Myocyte (in vitro differentiated cells): ENCODE measurements at places on chromosomes 11 and 22.

DNA sequence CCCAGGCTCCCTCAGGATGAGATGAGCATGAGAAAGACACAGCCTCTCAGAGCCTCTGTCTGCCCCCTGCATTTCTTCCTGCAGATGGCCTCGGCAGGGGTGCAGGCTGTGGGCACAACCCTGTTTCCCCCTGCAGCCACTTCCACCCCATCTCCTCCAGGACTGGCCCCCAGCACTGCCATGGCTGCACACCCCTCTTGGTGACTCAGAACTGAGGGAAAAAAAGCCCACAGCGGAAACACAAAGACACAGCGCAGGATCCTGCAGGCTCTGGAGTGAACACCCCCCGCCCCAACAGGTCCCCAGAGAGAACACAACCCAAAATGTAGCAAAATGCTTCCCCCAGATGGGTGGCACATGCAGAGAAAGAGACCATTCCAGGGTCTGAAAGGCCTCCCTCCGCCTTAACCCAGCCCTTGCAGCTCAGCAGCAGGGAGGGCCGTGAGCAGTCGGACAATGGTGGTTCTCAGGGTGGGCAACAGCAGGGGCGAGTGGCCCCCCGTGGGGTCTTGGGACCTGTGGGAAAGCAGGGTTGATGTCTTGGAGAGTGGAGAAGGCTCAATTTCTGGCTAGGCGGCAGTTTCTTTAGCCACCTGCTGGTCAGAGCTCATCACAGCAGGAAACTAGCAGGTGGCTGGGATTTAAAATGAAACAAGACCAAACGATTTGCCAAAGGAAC lies 8.0 kb downstream of the TUBGCP6 start:
- peak; percentile 45 for DNase-seq

GRCh38 chr11:123020968-123021367 lies 39.3 kb upstream of the BSX start:
- peak; percentile 41 for DNase-seq

- DNase-seq: no peak
Observed at GRCh38 chr11:117822074-117823033, 2.2 kb downstream of the FXYD2 start.

- no peak for DNase-seq
Observed at GRCh38 chr22:49514641-49515040, 313.0 kb downstream of the BRD1 start.

DNA sequence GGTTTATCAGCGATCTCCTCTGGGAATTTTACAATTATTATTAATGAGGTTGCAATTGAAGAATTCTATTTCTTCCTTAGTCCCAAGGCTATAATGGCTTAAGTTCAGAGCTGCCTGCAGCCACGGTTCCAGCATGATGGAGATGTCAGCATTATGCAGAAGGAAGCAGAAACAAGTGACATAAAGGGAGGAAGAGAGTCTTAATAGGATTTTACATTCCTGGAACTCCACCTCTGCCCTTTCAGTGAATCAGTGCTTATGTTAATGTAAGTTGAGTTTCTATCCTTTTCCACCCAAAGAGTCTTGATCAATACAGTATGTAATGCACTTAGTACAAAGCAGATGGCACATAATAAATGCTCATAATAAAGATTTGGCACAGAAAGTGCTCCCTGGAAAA lies 11.6 kb upstream of the NRGN start:
- no peak for DNase-seq

- DNase-seq: no peak
Observed at GRCh38 chr11:121452609-121453150, at the start of gene SORL1-AS1. Gene SORL1-AS1 (minus strand): TSS chr11:121452967.

GRCh38 chr11:1893581-1894359 lies 2.1 kb upstream of the PRR33 start:
- DNase-seq: no peak

DNA sequence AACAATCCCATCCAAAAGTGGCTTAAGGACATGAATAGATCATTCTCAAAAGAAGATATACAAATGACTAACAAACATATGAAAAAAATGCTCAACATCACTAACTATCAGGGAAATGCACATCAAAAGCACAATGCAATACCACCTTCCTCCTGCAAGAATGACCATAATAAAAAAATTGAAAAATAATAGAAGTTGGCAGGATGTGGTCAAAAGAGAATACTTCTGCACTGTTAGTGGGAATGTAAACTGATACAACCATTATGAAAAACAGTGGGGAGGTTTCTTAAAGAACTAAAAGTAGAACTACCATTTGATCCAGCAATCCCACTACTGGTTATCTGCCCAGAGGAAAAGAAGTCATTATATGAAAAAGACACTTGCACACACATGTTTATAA lies 77.7 kb upstream of the SC5D start:
- peak; percentile 18 for DNase-seq

- peak; percentile 5 for DNase-seq
Observed at GRCh38 chr22:49650336-49651241, 177.1 kb downstream of the BRD1 start.

GRCh38 chr22:37476389-37477329 lies 9.5 kb downstream of the MFNG start:
- DNase-seq: no peak

DNA sequence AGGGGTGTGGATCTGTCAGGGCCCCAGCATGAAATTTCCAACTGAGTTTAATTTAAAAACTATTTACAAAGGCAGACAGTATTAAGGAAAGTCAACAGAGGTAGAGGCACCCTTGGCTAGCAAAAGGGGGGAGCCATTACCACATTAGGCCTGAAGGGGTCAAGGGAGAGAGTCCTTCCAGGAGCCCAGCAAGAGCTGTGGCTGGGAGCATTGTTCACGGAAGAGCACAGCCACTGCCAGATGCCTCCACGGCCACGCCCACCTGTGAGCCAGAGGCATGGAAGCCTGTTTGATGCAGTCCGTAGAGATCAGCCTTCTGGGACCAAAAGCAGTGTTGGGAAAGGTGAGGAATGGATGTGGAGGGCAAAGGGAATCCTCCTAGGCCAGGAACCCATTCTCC lies 102.6 kb downstream of the GALNT18 start:
- DNase-seq: no peak

- no peak for DNase-seq
Observed at GRCh38 chr11:80515097-80515496, 1074.3 kb upstream of the TENM4 start.

- DNase-seq: no peak
Observed at GRCh38 chr22:25358421-25359170, 139.2 kb downstream of the CRYBB2 start.

DNA sequence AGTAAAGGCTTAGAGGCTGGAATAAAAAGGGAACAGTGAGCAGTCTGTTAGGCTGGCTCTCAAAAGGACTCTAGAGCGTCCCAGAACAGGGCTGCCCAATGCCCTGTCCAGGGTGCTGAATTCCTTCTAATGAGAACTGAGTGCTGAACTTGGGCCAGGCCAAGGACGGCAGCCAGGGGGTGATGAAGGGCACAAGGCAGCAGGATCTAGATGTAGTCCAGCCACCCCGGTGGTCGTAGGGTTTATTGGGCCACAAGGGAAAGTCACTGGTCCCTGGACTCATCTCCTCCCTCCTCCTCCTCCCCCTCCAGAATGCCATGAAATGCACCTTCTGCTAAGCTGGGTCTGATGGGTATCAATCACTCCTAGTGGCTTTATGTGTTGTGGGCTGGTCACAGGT lies 19.2 kb downstream of the NPTXR start:
- DNase-seq: peak; percentile 94

DNA sequence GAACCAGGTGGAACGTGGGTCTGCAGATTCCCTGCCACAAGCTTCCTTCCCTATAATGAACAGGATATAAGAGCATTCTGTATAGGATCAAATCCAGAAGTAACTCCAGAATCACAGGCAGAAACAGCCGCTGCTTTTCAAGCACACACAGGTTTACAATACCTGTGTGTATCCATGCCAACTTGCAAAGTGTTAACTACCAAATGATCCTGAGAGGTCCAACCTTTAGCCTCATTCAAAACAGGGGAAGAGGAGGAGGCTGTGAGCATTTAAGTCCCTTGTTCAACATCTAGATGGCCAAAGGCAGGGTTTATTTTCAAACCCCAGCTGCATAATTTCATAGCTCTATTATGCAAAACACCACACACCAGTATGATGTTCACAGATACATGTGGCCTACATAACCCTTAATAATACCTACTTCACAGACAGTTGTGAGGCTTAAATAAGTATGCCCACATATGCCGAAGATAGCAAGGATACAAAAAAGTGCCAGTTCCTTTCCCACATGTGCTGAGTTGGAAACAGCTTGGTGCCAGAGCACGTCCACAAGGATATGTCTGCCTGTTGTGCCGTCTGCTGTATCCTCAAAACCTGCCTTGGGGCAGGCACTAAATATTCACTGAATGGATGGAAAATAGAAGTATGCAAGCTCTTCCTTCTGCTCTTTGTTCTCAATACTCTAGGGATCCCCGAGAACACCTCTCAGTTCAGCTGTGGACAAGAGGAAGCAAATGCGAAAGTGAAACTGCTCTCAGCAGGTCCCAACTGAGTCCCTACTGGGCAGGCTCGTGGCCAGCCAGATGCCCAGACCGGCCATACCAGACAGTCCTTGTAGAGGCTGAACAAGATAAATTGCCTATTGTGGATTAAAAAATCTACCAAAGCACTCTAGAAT lies 66.8 kb downstream of the LARGE1 start:
- DNase-seq: peak; percentile 82

GRCh38 chr22:19086417-19086816 lies 35.8 kb downstream of the DGCR2 start:
- no peak for DNase-seq

GRCh38 chr11:20031155-20032001 lies 128.9 kb downstream of the DBX1 start:
- DNase-seq: peak; percentile 76

GRCh38 chr11:123525511-123525918 lies 95.4 kb downstream of the GRAMD1B start:
- DNase-seq: no peak

GRCh38 chr11:15308840-15309239 lies 194.1 kb downstream of the INSC start:
- no peak for DNase-seq

DNA sequence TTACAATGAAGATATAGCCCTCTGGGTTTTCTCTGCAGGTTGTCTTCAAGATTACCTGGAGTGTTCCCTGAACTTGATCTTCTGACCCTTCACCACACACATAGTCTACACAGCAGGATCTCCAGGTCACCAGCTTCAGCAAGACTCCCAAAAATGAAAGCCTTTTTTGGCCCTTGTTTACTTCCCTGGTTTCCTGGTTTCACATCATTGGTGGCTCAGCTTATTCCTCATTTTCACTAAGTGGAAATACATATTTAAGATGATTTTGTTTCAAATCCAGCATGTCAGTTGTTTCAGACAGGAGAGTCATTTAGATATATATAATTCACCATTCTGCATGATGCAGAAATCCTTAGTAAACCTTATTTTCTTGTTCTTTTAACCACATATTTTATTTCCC lies 41.6 kb upstream of the MPEG1 start:
- no peak for DNase-seq

DNA sequence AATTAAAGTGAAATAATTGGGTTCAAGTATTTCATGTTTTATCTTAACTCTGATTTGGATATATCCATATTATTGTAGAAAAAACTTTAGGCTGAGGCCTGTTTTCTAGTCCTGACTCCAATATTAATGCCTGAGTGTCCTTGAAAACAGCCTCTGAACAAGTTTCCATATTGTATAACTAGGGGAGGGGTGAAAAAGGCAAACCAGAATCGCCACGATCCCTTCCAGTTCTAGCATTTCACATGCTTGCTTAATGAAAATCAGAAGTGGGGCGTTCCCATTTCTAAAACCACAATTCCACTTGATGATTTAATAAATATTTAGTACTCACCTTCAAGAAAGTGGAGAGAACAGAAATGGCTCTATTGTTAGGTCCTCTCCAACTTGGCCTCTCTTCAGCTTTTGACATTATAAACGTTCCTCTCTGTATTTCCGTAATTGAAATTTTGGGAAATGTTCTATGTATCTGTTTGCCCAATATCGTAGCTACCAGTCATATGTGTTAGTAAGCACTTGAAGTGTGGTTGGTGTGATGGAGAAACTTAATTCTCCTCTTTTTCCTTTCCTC lies 561.4 kb upstream of the CCDC90B start:
- no peak for DNase-seq

- no peak for DNase-seq
Observed at GRCh38 chr11:69329581-69329980, 35.6 kb downstream of the MYEOV start.

DNA sequence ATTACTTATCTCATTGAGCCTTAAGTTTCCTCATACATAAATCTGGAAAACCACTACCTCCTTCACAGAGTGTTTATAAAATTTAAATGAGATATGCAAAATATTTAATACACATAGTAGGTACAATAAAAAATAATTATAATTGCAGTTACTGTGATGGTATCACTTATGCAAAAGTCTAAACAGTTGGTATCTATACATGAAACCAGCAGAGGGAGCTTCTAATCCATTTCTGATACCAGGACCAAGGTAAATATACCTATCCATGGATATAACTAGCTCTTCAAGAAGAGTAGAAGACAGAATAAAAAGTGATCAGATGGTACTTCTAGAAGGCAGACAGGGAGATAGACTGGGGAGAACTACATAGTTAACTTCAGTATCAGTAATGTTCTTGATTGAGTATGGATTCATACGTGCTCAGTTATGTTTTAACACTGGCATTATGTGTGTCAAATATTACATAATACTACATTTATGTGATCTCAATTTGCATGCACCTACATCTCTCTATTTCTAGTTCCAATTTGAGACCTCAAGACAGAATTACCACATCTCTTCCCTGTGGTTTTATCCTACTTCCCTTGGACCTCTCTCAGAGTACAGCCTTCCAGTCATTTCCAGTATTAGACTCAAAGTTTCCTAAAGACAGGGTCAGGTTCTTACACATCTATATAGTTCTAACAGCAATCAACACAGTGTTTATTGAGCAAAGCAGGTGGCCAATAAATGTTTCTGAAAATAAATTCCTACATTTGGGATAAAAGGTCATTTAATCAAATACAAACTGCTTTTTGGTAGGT lies 13.7 kb upstream of the TSG101 start:
- DNase-seq: no peak

- peak; percentile 18 for DNase-seq
Observed at GRCh38 chr11:31995525-31996094, 95.3 kb upstream of the RCN1 start.

DNA sequence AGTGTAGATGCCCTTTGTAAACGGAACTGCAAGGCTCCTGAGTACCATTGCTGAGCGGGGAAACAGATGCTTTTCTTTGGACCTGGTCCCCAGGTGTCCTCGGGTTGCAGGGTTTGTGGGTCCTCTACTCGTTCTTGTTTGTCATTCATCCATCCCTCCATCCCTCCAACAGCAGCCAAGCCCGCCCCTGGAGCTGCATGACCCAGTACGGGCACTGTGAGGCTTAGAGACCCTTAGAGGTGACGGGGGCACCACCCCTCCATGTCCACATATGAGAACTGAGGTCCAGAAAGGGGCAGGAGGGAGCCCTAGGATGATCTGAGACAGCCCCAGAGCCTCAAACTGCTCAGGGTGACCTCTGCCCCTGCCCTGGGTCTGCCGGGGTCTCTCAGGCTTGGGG lies 45.4 kb downstream of the WNT11 start:
- no peak for DNase-seq

- DNase-seq: no peak
Observed at GRCh38 chr11:37298173-37298572, 700.1 kb upstream of the RAG2 start.
